Vagina (tissue), 2 donors: ENCODE measurements at places on chromosomes 13 and 19.

- no peaks in the 10 kb centered on the region for H3K4me1 ChIP-seq
- H3K27me3 ChIP-seq, result no peaks in the 10 kb centered on the region
- H3K4me3 ChIP-seq, result no peak overlapping the region
- no peaks in the 10 kb centered on the region for H3K36me3 ChIP-seq
- DNase-seq, result no peak
Observed at GRCh38 chr13:84823528-84823927, 941.3 kb upstream of the SLITRK1 start.

- H3K27me3 ChIP-seq, result no peaks in the 10 kb centered on the region
- no peak overlapping the region for H3K27ac ChIP-seq
- no peaks in the 10 kb centered on the region for H3K36me3 ChIP-seq
Observed at GRCh38 chr19:16620018-16620417, 8.0 kb downstream of the MED26 start.

- no peak for DNase-seq
- no peaks in the 10 kb centered on the region for H3K36me3 ChIP-seq
- no peaks in the 10 kb centered on the region for H3K4me1 ChIP-seq
- H3K4me3 ChIP-seq, result no peak overlapping the region
- H3K27ac ChIP-seq, result no peak overlapping the region
Observed at GRCh38 chr13:88022431-88023208, 351.4 kb downstream of the SLITRK5 start.

DNA sequence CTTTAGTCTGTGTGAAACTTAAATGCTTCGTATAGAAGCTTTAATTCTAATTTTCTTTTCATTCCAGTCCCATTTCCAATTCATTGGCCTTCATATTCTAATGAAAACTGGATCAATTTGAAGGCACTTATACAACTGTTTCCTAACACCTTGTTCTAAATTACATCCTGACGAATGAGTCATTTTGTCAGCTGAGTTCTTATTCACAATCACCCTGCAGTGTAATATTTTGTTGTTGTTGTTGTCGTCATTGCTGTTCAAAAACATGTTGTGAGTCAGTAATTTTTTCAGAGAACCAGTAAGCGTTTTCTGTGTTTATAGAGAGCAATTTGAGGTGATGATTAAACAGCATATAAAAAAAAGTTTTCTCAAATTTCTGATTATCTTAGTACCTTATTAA, 290.0 kb downstream of the PCDH9 start:
- no peaks in the 10 kb centered on the region for H3K4me1 ChIP-seq
- no peak for DNase-seq
- no peaks in the 10 kb centered on the region for H3K36me3 ChIP-seq
- H3K27me3 ChIP-seq, result no peaks in the 10 kb centered on the region
- H3K27ac ChIP-seq, result no peak overlapping the region
- H3K4me3 ChIP-seq, result no peak overlapping the region

- H3K36me3 ChIP-seq, result no peaks in the 10 kb centered on the region
- no peak overlapping the region for H3K27ac ChIP-seq
- H3K27me3 ChIP-seq, result no peaks in the 10 kb centered on the region
Observed at GRCh38 chr19:28446511-28446910, 766.4 kb downstream of the UQCRFS1 start.

DNA sequence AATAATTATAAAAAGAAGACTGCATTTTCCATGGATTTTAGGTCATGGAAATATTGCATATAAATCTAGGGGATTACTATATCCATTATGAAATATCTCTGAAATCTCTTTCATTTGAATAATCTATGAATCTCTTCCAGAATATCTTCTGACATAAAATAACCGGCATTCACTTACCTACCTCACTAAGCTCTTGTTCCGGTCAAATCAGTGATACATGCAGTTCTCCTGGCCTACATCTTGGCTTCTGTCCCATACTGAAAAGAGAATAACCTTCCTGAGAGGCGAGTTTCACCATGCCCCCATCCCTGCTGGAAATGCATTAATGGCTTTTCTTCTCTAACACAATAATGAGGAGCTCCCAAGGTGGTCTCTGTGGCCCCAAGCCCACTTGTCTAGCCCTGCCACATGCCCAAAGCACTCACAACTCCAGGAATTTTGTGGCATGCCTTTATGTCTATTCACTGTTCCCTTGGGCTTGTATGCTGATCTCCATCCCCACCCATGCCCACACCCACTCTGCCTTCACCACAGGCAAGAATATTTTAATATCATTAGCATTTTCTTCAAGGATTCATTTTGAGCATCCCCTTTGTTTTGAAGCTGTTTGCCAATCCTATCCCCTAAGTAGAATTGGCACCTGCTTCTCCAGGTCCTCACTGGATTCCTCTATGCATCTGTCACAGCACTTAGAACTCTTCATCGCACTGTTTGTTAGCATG, 401.6 kb downstream of the COG6 start:
- H3K4me3 ChIP-seq, result no peak overlapping the region
- no peak overlapping the region for H3K27ac ChIP-seq
- H3K27me3 ChIP-seq, result no peaks in the 10 kb centered on the region
- H3K36me3 ChIP-seq, result no peaks in the 10 kb centered on the region

DNA sequence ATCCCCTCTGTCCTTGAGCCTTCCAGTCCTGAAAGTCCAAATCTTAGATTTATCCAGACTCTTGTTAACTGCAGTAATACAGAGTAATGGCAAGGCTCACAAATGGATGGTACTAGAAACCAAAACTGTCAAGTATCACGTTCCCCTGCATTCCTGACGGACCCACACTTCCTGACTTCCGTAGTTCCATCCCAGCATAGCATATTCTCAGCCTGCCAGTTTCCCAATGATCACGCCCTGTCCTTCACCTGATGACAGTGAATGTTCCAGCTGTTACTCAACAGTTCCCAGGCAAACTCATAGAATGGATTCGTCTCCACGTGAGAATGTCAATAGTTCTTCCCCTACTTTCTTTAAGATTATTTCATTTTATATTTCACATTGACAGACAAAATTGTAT, 33.6 kb downstream of the SLC7A1 start:
- H3K4me3 ChIP-seq, result no peak overlapping the region
- H3K27ac ChIP-seq, result no peak overlapping the region
- H3K27me3 ChIP-seq, result no peaks in the 10 kb centered on the region
- DNase-seq, result no peak

DNA sequence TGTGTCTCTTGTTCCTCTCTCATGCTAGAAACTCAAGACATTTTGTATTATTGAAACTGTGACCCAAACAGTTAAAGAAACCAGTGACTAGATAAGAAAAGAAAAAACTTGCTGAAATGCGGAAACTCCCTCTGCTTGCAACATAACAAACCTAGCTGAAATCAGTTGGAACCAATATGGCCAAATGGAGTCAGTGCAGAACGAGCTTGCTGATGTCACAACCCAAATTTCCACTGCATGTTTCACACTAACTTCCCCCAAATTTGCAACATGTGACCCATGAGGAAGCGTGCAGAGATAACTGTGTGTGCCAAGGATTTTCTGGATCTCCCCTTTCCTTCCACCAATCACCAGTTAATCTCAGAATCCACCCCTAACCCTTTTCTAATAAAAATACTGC, 208.0 kb downstream of the DLEU7 start:
- H3K27me3 ChIP-seq, result no peaks in the 10 kb centered on the region
- no peak overlapping the region for H3K4me3 ChIP-seq
- H3K36me3 ChIP-seq, result no peaks in the 10 kb centered on the region
- H3K27ac ChIP-seq, result no peak overlapping the region

DNA sequence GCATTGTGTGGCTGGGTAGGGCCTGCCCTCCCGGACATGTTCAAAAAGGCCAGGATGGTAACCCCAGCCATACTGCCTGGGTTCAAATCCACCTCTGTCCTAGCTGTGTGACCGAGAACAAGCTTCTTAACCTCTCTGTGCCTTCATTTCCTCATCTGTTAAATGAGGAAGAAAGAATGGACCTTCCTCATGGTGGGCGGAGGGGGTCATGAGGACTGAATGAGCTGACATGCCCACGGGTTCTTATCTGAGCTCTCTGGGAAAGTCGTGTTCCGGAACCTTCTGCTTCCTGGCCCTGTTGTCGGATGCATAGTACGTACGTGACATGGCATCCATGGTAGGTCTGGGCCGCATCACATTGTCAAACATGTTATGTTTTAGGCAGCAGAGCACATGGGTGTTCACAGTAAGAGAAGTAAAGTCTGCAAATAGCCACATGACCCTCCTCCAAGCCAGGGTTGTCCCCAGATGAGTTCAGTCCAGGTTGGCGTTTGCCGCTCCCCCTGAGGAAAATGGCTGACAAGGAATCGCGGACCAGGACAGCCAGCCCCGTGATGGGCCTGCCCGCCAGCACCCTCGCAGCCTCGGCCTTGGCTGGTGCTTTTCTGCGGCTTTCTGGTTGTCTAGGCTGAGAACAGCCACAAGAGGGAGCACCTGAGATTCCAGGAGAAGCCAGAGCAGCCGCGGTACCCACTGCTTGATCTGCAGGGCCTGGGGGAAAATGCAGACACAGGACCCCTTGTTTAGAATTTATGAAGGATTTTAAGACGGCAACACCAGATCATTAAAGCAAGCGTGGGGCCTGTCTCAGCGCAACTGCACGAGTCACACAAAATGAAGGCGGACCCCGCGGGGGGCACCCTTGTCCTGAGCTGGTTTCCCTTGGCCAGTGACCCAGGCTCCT, 2.4 kb upstream of the NTN5 start:
- no peak for DNase-seq
- H3K36me3 ChIP-seq, result no peaks in the 10 kb centered on the region
- no peak overlapping the region for H3K4me3 ChIP-seq
- no peaks in the 10 kb centered on the region for H3K27me3 ChIP-seq

DNA sequence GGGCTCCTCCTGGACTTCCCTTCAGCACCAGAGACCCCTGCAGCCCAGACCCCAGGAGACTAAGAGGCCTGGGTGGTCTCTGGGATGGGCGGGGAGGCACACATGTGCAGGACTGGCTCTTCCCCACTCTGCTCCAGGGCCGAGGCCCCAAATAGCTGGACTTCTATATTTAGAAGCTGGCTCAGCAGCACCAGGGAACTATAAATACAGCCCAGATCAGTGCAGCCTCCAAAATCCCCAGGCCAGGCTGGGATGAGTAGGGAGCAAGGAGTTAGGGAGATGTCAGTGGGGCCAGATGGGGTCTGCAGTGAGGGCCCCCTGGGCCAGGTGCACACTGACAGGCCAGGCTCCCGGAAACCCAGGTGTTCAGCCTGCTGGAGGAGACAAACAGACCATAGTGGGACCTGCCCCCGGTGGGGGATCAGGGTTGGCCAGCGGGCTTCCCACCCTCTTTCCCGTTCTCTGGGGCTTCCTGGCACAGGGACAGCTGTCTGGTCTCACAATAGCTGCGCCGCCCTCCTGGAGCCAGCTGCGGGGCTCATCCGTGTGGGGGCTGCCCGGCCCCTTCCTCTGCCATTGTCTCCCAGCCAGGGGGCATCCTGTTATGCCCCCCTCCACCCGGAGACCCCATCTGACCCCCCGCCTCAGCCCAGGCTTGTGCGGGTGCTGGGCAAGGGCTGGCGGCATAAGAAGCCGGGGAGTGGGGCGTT, 5.5 kb upstream of the ADGRE5 start:
- no peaks in the 10 kb centered on the region for H3K27me3 ChIP-seq
- peak overlapping the region; percentile 89 for H3K27ac ChIP-seq
- no peak for DNase-seq
- no peak overlapping the region for H3K4me3 ChIP-seq
- H3K4me1 ChIP-seq, result peaks cover 38% of the 10 kb centered on the region

DNA sequence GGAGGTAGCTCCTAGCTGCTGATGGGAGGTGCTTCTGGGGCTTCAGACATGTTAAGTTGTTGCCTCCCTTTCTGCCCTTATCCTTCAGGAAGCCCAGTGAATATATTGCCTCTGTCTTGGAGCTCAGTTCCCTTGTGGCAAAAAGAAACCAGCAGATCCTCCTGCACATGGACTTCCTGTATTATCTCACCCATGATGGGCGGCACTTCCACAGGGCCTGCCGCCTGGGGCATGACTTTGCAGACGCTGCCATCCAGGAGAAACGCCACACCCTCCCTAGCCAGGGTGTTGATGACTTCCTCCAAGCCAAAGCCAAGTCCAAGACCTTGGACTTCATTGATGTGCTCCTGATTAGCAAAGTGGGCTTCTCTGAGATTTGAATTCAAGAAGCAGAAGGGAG, 6.0 kb upstream of the CYP4F12 start:
- no peaks in the 10 kb centered on the region for H3K27me3 ChIP-seq
- no peak overlapping the region for H3K4me3 ChIP-seq
- H3K36me3 ChIP-seq, result no peaks in the 10 kb centered on the region
- H3K4me1 ChIP-seq, result peaks cover 19% of the 10 kb centered on the region

DNA sequence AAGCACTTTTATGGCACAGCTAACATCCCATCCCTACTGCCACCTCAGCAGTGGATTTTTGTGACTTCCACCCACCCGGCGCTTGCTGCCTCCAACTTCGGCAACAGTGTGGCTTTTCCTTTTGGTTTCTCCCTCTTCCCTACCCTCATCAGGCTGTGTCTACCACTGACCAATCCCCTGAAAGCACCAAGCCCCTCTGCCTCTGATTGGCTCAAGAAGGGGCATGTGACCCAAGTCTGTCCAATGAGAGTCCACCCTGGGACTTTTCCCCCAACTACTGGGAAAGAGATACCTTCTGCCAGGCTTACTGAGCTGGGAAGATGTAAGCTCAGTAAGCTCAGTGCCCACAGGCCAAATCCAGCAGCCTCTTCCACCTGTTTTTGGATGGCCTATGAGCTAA, 5.8 kb downstream of the SMIM7 start:
- no peak overlapping the region for H3K27ac ChIP-seq
- H3K27me3 ChIP-seq, result no peaks in the 10 kb centered on the region
- DNase-seq, result no peak
- peaks cover 29% of the 10 kb centered on the region for H3K4me1 ChIP-seq
- H3K4me3 ChIP-seq, result no peak overlapping the region
- no peaks in the 10 kb centered on the region for H3K36me3 ChIP-seq
